ENCODE measurements at places on chromosomes 4 and X. TPM values are rescaled to one million over a fixed set of nuclear protein-coding genes. Genes with fewer than 3 reads are reported as not detected.

Gene ADGRG2
- not detected for total RNA-seq

Gene IL2RG
- total RNA-seq: not detected

Gene HTR2C
- not detected for total RNA-seq

Gene AKAP14
- total RNA-seq: not detected

Gene C4orf50
- not detected for total RNA-seq

Gene GPC4
- total RNA-seq: 1.9 TPM

Gene GAGE1
- not detected for total RNA-seq

Gene CTPS2
- 8.0 TPM for total RNA-seq

Gene ARMCX4
- total RNA-seq: 2.3 TPM

Gene ENPEP
- 0.11 TPM for total RNA-seq

Gene DRP2
- 0.22 TPM for total RNA-seq

Gene SPANXC
- not detected for total RNA-seq

Gene AIFM1
- 14.4 TPM for total RNA-seq

Gene RASGEF1B
- not detected for total RNA-seq

Gene GAGE12F
- total RNA-seq: not detected

Gene AVPR2
- not detected for total RNA-seq

Gene USP17L20
- not detected for total RNA-seq

Gene TEX11
- total RNA-seq: not detected

Gene CXCL8
- 20.0 TPM for total RNA-seq

Gene STATH
- total RNA-seq: not detected

Gene HHIP
- total RNA-seq: under 0.01 TPM

Gene GABRQ
- not detected for total RNA-seq

Gene ZXDB
- 8.7 TPM for total RNA-seq

Gene GLRA3
- total RNA-seq: not detected

Gene SOWAHB
- not detected for total RNA-seq

Gene HTN1
- not detected for total RNA-seq

Gene WAS
- total RNA-seq: not detected

Gene FRMD7
- total RNA-seq: 0.11 TPM

Data from GM23248 (cell line).